Natural killer cell (primary cell): ENCODE measurements at places on chromosomes 13 and 19. TPM values are rescaled to one million over a fixed set of nuclear protein-coding genes. Genes with fewer than 3 reads are reported as not detected.

- peaks cover 5% of the 10 kb centered on the region for H3K4me1 ChIP-seq
- H3K27ac ChIP-seq, result peak overlapping the region; percentile 88
- no peak for DNase-seq
- peak overlapping the region; percentile 57 for H3K4me3 ChIP-seq
- H3K27me3 ChIP-seq, result no peaks in the 10 kb centered on the region
- H3K36me3 ChIP-seq, result peaks cover 3% of the 10 kb centered on the region
Observed at GRCh38 chr13:52652980-52653303, 306 bp downstream of the SUGT1 start.

DNA sequence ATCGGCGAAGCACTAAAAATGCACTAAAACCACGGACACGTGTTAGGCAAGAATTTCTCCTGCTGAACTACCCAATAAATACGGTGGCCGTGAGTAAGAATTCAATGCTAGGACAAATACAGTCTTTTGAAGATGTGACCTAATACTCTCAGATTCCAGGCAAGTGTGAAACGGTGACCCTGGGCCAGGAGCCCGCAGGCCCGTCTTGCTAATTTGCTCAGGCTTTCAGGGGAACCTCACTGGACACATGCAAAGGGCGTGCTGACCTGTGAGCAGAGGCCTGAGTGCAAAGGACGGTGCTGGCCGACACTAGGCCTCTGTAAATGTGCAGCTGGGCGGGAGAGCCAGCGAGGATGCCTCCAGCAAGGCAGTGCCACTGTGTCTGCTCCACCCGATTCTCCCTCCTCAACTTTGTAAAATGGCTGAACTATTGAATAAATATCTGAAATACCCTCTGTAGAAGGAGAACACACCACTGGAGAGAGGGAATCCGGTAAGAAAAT lies 70.1 kb downstream of the STK24 start:
- H3K4me3 ChIP-seq, result no peak overlapping the region
- DNase-seq, result no peak
- peaks cover 37% of the 10 kb centered on the region for H3K4me1 ChIP-seq
- no peaks in the 10 kb centered on the region for H3K36me3 ChIP-seq
- no peak overlapping the region for H3K27ac ChIP-seq

- H3K4me1 ChIP-seq, result no peaks in the 10 kb centered on the region
- H3K36me3 ChIP-seq, result no peaks in the 10 kb centered on the region
- H3K27ac ChIP-seq, result no peak overlapping the region
- H3K4me3 ChIP-seq, result no peak overlapping the region
- H3K27me3 ChIP-seq, result no peaks in the 10 kb centered on the region
Observed at GRCh38 chr13:44507639-44508038, 68.5 kb downstream of the TSC22D1 start.

- no peaks in the 10 kb centered on the region for H3K36me3 ChIP-seq
- no peaks in the 10 kb centered on the region for H3K4me1 ChIP-seq
- no peak for DNase-seq
- H3K27me3 ChIP-seq, result no peaks in the 10 kb centered on the region
- H3K27ac ChIP-seq, result no peak overlapping the region
- H3K4me3 ChIP-seq, result no peak overlapping the region
Observed at GRCh38 chr13:75025956-75026355, 456.0 kb downstream of the TBC1D4 start.

The TBXA2R gene
- total RNA-seq, result 1.4 TPM

DNA sequence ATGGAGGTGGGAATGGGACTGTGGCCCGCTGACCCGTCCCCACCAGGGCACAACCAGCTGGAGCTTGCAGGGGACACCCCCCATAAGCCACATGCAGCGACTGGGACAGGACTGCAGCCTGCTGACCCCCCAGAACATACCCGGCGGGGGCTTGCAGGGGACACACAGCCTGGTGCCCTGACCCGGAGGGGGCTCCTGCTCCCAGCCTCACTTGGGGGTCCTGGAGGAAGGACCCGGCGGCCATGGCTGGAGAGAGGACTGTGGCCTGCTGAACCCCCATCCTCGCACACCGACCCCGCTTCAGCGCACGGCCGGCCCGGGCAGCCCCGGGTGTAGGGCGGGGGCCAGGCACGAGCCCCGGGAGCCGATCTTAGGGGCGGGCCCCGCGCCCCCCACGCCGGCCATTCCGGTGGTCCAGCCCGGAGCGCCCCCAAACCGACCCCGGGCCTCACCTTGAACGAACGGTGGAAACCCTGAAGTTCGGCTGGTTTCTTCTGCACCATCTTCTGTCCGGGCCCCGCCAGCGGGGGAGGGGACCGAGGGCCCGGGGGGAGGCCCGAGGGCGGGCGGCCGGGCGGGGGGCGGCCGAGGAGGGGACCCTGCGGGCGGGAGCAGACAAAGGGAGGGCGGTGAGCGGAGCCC lies 574 bp downstream of the MKNK2 start:
- H3K36me3 ChIP-seq, result peaks cover 27% of the 10 kb centered on the region
- DNase-seq, result no peak
- H3K4me3 ChIP-seq, result peak overlapping the region; percentile 91
